ENCODE measurements at places on chromosomes 5 and 9.

DNA sequence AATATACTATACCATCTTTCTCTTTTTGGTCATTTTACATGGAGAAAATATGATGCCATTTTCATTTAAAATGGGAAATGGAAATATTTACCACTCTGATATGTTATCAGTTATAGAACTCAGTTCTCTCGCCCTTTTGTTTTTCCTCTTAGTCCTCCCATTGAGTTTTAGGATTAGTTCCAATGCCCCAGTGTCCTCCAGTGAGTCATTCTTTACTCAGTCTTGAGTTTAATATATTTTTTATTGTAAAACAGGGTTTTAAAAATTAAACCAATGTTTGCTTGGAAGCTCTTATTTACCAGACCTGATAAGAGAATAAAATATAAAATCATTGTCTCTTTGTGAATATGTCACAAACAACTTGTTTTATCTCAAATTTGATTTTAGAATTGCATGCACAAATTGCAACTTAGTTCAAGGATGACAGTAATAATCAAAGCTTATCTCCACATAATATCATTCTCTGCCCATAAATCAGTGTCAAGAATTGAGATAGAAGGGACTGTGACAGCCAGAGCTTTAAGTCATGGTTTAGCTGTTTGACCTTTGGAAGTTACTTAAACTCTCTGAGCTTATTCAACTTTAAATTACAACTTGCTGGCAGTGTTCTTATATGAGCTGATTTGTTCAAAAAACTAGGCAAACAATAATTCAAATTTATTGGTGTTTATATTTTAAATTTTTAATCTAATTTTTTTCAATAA lies 166.4 kb downstream of the PAM start:
- no peak for DNase-seq

- peak; percentile 87 for DNase-seq
These were observed 8.4 kb downstream of the UBTD2 start for GRCh38 chr5:172274951-172275753.

DNA sequence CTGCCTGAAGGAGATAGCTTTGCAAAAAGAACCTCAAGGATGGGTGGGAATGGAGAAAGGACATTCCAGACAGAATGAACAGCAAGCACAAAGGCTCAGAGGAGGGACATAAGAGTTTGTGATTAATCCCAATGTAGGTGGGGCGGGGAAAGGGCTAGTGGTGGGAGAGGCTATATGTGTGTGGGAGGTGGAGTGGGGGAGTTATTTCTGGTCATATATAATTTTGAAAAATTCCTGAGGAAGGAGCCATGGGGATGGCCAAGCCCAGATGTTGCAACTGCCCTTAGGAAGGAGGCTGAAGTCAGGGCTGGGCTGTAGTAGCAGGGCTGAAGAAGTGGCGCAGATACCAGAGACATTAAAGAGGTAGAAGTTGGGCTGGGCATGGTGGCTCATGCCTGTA lies 13.4 kb upstream of the CCL27 start:
- DNase-seq, result no peak

- DNase-seq, result no peak
These were observed 69.2 kb upstream of the PLPP6 start for GRCh38 chr9:4592886-4593285.

DNA sequence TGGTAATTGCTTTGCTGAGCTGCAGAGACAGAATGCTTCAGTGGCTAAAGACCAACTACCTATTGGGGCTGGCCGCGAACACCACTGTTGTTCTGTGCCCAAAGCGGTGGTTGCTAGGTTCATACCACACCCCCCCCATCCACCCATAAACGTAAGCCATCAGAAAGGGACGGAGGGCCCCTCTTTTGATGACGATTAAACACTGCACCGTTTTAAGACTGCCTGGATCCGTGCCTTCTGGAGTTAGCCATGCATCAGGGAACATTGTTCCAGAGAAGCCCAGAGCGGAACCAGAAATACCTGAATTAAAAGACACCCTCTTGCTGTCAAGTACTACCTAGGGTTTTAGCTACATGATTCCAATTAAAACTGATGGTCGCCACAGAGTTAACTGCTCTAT lies 369.1 kb upstream of the DAP start:
- no peak for DNase-seq
